Stimulated activated CD8-positive, alpha-beta memory T cell treated with anti-CD3 and anti-CD28 coated beads, Interleukin-4, amount 100 ng/mL, for 1 hour (primary cell): ENCODE measurements at places on chromosomes 11 and 22.

DNA sequence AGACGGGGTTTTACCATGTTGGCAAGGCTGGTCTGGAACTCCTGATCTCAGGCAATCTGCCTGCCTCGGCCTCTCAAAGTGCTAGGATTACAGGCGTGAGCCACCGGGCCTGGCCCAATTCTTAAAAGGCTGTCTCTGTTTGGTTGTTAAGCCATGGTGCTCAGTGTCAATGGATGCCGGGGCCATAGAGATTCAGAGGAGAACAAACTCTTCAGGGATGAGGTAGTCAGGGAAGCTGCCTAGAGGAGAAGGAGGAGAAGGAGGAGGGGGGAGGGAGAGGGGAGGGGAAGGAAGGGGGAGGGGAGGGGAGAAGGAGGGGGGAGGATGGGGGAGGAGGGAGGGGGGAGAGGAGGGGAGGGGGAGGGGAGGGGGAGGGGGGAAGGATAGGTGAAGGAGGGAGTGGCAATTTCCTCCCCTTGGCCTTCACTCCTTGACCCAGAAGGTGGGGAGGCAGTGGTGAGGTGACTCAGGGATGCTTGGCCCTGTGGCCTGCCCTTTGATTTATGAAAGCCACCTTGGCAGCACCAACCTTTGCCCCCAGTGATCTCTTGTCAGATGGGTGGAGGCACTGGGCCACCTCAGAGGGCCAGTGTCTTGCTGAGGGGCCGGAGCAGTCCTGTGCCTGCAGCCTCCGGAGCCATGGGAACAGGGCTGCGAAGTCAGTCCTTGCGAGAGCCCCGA lies at the start of gene C11orf86:
Gene C11orf86 (plus strand): TSS at position 581 of the 681 bp plus-strand sequence. CDS start 59 bp downstream, at position 640.
- no peak for DNase-seq

DNA sequence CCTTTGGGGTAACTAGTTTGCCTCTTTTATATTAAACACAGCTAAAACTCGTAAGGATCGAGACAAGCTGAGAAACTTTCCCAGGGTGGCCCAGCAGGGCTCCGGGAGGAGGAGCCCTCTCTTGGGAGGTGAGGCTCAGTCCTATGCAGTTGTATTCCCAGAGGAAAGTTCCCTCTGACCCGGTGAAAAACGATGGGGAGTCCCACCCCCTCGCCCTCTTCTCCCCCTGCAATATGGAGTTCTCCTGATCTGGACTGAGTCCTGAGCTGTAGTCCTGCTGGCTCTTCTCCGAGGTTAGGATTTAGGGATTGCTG lies 1.3 kb downstream of the NTM start:
- no peak for DNase-seq

DNA sequence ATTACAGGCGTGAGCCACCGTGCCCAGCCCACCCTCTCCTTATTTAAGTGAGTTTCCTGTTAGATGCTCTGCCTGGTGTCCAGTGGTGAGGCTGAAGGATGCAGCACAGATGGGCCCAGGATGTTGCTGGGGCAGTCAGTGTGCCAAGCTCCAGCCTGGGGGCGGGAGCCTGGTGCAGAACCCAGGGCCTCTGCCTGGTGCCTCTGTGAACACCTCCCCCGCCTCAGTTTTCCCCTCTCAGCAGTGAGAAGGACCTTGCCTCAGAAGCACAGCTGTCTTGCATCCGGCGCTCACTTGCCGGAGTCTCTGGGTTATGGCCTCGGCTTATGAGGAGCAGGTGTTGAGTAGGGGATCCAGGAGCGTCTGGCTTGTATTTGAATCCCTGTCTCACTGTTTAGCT lies 116.2 kb downstream of the KIAA1671 start:
- no peak for DNase-seq

DNA sequence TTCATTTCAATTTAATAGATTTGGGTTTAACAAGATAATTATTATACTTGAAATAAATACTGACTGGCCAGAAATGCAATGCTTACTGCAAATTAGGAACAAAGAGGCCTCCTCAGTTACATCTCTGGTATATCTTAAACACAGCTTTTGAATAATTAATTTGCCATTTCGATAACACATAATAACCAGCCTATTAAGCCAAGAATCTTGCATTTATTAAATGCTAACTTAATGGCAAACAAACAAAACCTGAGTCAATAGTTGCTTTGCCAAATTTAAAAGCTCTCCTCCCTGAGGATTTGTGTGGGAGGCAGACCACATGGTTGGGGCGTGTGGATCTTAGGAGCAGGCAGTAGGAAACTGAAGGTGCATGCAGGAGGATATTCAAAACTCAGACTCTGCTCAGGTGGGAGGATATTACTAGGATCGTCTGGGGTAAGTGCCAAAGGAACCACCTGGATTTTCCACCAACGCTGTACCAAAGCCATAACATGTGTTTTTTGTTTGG lies 17.9 kb upstream of the FJX1 start:
- DNase-seq: no peak

GRCh38 chr11:133977067-133977677 lies 20.4 kb upstream of the IGSF9B start:
- no peak for DNase-seq

- DNase-seq: no peak
These were observed 89.7 kb downstream of the ZC3H12C start for GRCh38 chr11:110182886-110183285.

- no peak for DNase-seq
These were observed 32.5 kb upstream of the NUCB2 start for GRCh38 chr11:17244046-17244445.

- no peak for DNase-seq
These were observed 105.7 kb downstream of the MICAL2 start for GRCh38 chr11:12216041-12216451.

GRCh38 chr22:49763696-49764095 lies 64.0 kb downstream of the BRD1 start:
- no peak for DNase-seq

DNA sequence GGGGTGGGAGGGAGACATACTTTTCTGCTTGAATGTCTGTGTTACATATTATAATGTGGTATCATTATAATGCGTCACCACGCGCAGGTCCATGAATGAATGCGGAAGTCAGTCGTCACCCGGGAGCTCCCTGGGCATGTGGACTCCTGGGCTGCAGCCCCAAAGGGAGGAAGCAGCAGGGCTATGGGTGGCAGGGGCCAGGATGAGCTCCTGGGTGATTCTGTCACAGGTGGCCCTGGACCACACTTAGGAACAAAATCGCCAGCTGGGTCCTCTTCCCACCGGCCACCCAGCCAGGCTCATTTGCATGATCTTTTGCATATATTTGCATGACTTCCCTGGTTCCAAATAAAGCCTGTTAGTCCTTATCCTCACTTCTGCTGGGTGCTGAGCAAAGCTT lies 51.2 kb downstream of the KCNJ4 start:
- no peak for DNase-seq

DNA sequence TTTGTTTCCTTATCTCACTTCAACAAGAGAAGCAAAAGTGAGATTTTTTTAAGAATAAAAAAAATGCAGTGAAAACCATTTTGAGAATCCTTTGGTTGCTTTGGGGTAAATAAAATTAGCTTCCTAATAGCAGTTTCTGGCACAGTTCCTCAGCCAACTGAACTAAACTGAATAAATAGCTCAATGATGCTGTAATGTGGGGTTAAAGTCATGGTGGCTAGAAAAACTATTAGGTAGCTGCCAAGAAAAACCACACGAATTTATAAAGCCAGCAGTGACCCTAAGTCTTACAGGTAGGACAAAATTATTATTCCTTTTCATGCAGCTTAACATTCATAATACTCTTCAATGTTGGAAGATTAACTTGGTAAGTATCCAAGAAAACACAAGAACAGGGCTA lies 142.4 kb downstream of the APIP start:
- no peak for DNase-seq

DNA sequence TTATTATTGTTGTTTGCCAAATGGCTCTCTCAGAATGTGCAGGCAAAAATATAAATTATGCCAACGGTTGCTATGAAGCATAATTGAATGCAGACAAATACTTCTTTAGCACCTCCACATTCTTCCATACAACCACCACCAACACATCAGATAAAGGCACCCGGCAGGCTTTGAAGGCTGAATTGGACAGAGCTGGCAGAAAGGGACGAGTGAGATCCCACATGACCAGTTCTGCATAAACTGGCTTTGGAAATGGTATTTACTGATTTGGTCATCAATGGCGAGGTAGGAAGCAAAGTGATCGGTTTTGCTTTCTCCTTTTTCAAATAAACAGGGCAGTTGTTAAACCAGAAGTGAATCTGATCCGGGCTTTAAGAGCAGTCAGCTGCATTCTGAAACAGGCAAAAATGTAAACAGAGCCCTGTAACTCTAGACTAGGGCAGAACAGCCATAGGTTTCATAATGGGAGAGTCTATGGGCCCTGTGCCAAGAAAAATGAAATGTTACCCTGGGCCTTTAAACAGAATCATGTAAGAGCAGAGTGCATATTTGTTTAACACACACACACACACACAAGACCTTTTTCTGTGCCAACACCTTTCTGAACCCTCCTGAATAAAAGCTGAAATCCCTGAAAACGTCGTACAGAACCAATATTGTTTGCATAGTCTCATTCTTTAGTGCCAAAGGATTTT lies 97.7 kb downstream of the MPPED2 start:
- DNase-seq: no peak

- DNase-seq: no peak
These were observed 75.9 kb upstream of the LMO1 start for GRCh38 chr11:8339592-8340022.

DNA sequence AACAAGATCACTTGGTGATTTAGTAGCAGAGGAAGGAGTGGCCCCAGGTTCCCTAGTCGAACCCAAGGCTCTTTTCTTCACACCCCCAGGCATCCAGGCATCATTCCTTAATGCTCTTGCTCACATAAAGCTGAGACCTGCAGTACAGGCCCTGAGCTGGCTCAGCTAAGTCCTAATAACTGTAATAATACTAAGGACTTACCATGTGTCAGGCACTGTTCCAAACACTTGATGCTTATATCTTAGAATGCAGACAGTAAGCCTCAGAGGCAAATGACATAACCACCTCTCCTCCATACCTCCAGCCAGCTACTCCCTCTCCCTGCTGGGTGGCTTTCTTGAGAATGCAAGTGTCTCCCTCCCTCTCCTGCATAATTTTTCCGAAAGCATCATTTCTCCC lies 33.2 kb downstream of the ANKK1 start:
- DNase-seq: no peak

DNA sequence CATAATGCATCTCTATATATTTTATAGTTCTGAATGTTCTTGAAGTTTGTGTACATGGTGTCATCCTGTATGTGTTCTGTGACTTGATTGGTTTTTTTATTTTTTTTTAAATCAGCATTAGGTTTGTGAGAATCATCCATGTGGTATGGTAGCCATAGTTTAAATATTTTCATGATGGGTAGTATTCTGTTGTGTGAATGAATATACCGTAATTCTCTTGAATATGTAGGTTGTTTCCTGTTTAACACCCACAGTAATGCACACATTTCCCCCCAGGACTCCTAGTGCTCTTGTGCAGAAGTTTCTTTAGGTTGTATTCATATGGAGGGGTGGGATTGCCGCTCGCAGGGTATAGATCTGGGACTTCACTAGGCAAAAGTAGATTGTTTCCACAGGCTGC lies 2.0 kb downstream of the PACS1 start:
- no peak for DNase-seq

DNA sequence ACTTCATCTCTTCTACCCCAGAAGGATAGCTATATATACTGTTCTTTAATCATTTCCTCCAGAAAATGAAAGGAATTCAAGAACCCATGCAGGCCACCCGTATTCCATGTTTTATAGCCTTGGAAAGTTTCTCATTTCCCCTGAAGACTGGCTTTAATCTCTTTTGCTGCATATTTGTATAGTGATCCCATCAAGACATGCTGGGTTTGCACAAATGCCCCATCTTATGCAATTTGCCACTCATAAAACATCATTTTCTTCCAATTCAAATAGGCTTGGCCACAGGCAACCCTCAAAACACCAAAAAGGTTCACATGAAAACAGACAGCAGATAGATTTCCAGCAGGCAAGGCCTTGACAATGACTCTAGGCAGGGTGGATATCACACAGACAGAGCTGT lies 28.3 kb upstream of the APOA1 start:
- DNase-seq: no peak

GRCh38 chr11:31702966-31703365 lies 108.2 kb downstream of the PAX6 start:
- DNase-seq: no peak

DNA sequence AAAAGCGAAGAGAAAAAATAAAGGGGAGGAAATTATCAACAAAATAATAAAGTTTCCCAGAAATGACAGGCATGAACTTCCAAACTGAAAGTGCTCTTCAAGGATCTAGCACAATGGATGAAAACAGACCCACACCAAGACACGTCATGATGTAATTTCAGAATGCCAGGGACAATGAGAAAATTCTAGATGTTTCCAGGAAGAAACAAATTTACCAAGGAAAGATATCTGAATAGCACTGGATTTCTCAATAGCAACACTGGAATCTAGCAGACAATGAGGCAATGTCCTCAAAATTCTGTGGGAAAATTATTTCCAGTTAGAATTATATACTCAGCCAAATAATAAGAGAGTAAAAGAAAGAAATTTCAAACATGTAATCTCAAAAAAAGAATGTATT lies 46.0 kb downstream of the DENND5A start:
- no peak for DNase-seq
